ENCODE measurements at places on chromosomes 7 and 10.

- no peak for DNase-seq
These were observed 92.8 kb downstream of the HECW1 start for GRCh38 chr7:43205171-43205795.

DNA sequence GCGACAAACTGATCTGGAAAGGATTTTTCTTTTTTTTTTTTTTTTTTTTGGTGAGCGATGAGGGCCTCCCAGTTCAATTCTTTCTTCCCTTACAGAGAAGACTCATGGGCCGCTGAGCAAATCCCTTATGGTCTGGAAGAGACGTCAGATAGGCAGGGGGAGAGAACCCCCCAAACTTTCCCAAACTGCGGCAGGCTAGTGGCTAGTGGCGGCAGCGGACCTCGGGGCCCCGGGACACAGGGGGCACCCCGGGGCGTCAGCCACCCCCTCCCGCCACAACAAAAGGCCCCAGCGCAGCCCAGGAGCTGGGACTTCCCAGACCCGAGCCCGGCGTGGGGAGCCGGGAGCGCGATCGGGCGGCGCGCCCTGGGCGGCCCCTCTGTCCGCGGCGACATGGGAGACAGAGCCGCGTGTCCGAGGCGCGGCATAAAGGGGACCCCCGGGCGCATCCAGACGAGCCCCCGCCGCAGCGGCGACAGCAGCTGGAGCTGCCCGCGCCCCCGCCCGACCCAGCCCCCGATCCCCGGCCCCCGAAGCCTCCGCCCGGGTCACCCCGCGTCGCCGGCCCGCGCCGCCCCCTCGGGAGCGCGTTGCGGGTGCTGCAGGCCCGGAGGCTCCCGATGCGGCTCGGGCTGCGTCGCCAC is 755 bp downstream of the FAM171A1 start:
- DNase-seq: no peak

DNA sequence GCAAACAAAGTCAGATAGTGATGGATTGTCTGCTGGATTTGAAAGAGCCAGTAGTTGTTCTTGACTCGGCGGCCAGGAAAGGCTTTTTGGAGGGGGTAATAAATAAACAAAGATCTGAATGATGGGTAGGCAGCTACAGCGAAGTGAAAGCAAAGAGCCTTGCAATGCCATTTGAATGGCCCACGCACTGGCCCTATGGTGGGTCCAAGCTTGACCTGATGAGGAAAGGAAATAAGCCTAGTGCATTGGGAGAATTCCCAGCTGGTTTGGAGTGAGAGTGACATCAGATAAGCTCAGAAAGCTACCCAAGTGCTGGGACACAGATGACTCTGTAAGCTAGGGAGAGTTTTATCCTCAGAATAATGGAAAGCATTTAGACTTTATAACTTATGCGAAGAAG is 365.2 kb downstream of the PLXDC2 start:
- DNase-seq: no peak

DNA sequence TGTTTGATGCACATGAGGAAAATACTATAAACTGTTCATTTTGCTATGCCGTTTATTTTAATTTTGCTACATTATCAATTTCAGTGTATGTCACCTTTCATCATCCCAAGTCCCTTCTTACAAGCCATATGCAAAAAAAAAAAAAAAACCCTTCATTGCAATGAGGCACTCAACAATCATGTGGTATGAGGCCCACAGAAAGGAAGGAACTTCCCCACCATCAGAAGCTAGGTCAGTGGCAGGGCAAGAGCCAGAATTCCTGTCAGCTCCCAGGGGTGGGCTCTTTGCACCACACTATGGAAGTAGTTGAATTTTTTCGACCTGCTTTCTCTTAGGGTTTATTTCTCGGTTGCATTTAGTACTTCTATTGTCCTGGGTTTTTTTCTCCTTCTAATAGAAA is 75.4 kb downstream of the NOC3L start:
- no peak for DNase-seq

DNA sequence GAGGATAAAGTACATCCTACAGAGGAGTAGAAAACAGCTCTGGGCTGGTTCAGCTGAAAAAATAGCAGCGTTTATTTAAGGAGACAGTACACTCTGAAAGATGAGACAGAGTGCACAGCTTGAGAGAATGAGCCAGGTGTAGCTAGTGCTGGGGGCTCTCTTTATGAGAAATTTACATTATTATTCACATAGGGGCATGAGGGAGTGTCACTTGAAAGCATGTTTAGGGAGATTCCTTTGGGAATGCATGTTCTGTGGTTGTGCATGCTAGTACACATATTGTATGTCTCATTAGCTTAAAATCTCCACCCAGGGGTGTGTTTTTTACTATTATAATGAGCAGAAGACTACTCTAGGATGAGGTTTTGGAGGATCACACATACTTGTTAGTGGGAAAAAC is 1224.4 kb downstream of the REEP3 start:
- DNase-seq: no peak

GRCh38 chr10:129845111-129845753 is 118.8 kb downstream of the EBF3 start:
- DNase-seq: no peak

- no peak for DNase-seq
These were observed 25.6 kb downstream of the ADCYAP1R1 start for GRCh38 chr7:31077484-31078362.

- DNase-seq: no peak
These were observed 185.8 kb downstream of the GRM8 start for GRCh38 chr7:127066974-127067373.

- no peak for DNase-seq
These were observed 336.1 kb upstream of the KCND2 start for GRCh38 chr7:119936836-119937235.

DNA sequence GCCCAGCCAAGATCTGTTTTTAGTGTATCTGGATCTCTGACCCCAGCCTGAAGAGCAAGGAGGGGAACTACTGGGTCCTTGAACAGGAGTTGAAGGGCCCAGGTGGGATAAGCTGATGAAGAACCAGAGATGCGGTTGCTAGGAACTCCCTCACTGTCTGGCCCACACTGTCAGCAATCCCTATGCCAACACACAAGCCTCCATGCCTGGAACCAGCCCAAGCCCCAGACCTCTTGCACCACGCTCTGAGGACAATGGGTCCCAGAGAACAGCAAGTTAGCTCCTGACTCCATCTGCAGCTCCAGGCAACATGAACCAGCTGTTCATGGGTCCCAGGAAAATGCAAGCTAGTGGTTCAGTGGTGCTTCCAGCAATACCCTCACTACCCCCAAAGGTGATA is 2.4 kb downstream of the NAT16 start:
- DNase-seq: no peak

- no peak for DNase-seq
These were observed 62.4 kb downstream of the PON1 start for GRCh38 chr7:95261895-95262415.

GRCh38 chr7:125695626-125696025 is 766.0 kb upstream of the POT1 start:
- no peak for DNase-seq

DNA sequence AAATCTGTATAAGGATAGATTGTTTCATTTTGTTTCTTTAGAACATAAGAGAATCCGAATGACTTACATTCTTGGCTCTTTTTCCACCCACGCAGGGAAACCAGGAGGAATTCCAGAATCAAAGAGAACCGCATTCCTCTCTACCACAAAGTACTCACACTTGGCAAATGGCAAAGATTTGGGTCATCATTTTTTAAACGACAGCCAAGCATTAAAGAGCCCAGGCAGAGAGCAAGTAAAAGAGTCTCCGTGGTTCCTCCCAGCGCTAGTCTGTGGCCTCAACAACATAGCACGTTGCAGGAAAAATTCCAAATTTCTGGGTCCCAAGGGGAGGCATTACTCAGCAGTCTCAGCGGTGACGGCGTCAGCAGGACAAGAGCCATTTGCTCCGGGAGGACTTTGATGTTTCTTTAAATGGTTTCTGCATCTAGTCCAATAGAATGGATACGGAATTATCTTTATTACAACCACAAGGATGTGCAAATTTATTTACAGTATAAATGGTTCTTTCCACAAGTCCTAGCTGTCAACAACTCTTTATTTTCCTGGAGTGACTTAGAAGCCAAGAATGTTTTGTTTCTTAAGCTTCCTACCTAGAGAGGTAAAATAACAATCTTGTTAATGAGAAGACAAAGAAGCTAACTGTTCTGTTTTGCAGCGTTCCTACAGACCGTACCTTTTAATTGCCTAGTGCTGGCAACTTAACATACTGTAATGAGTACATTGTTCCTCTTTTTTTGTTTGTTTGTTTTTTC is 232.5 kb downstream of the SKIDA1 start:
- DNase-seq: no peak

GRCh38 chr10:121064491-121064890 is 213.3 kb downstream of the WDR11 start:
- no peak for DNase-seq

- no peak for DNase-seq
These were observed 123.6 kb downstream of the TCERG1L start for GRCh38 chr10:131187926-131188325.
